ENCODE measurements at places on chromosomes 13 and 19. TPM values are rescaled to one million over a fixed set of nuclear protein-coding genes. Genes with fewer than 3 reads are reported as not detected.

The PTGER1 gene
- not detected for total RNA-seq

The CD209 gene
- not detected for total RNA-seq

The CHST8 gene
- 1.5 TPM for total RNA-seq

The SLC7A9 gene
- 0.34 TPM for total RNA-seq

The ARL11 gene
- total RNA-seq: not detected

The TMPRSS9 gene
- total RNA-seq: not detected

The KMT5C gene
- total RNA-seq: 19.7 TPM

The NUDT19 gene
- 17.8 TPM for total RNA-seq

The CCDC61 gene
- total RNA-seq: 16.5 TPM

Measured in A673 (cell line).